ENCODE measurements at places on chromosomes 1 and 21.

DNA sequence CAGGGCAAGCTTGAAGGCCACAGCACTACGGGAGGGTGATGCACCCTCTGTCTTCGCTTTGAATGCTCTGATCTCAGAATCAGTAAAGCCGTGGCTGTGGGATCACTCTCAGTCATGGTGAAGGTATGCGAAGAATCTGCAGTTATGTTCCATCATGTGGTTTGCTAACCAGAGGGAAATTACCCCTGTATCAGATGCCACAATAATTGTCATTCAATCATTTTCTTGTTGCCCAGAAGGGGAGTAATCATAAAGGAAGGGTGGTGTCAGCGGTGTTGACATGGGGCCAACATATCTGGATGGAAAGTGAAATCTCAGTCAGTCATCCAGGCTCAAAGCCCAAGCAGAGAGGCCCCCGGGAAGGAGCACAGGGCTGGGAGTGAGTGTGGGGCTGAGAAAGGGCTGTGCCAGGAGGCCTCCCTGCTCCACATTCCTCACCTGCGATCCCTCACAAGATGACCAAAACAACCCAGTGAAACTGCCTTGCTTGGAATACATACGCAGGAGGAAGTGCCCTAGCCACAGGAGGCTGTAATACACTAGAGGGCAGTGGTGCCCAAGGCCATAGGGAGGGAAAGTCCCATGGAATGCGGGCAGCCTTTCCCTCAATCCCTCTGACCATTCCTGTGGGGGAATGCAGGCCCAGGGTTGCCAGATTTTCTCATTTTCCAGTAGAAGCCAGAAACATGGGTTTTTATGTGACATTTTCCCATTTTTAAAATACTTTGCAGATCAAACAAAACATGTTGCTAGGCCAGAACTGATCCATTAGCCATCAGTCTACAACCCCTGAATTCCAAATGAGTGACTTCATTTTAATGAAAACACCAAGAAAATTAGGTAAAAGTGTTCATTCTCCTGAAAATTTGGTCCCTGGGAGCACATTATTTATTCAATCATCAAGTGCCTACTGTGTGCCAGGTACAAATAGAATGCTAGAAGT lies 95.7 kb upstream of the VANGL1 start:
- no peak for DNase-seq

DNA sequence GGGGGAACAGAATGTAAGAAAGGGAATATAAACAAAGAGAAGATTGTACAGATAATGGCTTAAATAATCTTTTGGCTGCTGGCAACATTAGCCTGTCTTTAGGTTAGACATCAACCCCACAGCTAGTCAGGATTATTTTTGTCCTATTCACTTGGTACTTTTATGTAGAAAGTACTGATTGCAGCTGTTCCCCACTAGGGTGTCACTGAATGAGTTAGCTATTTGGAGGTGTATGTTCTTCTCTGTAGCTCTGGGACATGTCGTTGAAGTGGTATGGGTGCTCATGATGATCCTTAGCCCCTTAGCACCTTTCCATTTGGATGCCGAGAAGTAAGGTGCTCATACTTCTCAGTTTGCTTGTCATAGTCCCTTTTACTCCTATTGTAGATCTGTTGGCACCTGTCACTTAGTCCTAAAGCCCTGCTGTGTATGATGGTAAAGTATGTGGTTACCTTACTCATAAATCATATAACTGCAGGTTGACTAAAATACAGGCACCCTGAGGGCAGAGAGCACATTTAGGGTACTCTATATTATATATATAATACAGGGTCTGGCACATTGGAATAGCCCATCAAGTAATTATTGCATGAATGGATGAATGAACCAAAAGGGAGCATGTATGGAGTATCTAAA lies 64.6 kb downstream of the USP25 start:
- no peak for DNase-seq

- DNase-seq = no peak
Measured at GRCh38 chr1:12430525-12430924, 187.5 kb downstream of the DHRS3 start.

GRCh38 chr1:172002725-172003345 lies 161.5 kb downstream of the DNM3 start:
- DNase-seq = no peak

DNA sequence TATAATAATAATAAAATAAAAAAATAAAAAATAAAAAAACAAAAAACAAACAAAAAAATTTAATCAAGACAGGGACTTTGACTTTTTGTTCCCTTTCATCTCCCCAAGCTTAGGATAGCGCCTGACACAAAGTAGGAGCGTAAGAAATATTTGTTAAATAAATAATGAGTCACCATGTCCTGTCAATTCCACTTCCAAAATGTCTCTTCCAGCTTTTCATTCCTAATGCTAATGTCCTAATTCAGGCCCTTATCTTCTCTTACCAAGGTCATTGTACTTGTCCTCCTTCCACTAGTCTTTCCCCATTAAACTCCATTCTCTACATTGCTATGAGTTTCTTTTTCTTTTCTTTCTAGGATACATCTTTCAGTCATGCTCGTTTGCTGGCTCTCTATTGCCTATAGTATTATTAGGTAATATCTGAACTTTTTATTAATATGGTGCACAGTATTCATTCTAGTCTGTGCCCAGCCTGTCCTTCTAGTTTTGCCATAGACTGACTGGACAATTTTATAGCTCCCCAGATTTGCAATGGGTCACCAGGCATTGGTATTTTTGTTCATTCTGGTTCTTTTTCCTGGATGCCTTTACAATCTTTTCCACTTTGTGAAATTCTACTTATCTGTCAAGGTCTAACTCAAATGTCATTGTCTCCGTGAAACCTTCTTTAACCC lies 11.4 kb downstream of the NEXN start:
- no peak for DNase-seq

- DNase-seq = no peak
Measured at GRCh38 chr1:73517603-73518191, 680.3 kb downstream of the LRRIQ3 start.

DNA sequence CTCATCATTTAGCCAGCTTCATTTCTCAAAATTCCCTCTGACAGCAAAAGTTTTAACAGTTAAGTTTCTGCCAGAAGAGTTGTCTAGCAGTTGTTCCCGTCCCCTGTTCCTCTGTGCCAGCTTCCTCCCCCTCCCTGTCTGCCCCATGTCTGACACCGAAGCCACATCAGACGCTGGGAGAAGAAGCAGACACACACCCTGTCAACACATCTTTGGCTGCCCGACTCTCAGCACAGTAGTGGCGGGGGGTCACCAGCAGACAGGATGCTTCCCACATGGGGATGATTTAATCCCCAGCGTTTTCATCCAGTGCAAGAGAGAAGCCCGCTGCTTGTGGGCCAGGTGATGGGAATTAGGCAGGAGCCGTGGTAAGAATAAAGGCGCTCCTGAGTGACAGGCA lies 379.4 kb upstream of the RUNX1 start:
- DNase-seq = no peak

GRCh38 chr1:39779821-39780220 lies 8.7 kb upstream of the OXCT2 start:
- DNase-seq = no peak

DNA sequence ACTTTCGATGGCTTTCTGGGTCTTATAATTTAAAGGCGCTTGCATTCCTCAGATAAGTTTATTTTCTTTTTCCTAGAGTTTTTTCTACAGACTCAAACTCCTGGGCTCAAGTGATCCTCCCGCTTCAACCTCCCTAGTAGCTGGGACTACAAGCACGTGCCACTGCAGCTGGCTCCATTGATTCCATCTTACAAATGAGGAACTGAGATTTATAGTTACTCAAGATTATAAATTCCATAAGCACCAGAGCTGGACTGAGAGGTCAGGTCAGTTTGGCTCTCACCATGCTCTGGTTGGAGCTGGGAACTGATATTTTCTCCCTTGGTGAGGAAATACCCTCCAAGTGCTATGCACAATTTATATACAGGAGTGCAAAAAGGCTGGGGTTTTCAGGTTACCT lies 13.4 kb upstream of the PRPF38B start:
- DNase-seq = no peak
